ENCODE measurements at places on chromosomes 3 and 15.
A peak's percentile ranks its signal among the peaks of the same experiment; 100 is the strongest.

DNA sequence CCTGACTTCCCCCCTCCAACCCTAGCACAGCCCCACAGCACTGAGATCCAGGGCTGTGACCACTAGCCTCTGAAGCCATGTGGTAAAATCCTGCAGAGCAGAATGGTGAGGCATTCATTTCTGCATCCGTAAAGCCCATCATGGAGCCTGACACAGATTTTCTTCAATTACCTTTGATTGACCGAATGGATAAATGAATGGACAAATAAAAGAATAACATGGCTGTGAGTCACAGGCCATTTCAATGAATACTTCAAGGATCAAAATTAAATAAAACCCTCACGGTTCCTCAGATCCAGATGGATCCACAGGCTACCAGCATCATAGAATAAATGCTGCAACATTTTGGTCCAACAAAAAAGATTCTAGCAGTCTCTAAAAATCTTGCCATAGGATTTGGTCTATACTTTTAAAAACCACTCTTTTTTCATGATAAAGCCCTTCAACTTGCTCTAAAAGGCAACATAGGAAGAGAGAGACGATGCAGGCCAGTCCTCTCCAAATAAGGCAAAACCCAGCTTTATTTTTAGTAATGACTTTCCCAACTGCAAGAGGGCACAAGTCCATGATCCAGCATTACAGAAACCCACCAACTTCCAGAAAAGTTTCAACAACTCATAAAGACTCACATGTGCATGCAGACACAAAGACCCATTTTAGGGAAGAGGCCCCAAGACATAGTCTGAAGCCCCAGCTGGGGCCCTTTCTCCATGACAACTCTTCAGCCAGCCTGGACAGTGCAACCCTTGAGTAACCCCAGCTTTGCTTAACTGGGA lies 52.4 kb upstream of the MRPS22 start:
- DNase-seq, result no peak

GRCh38 chr15:51227940-51228732 lies 110.3 kb downstream of the CYP19A1 start:
- DNase-seq, result peak; percentile 58

- DNase-seq, result no peak
Measured at GRCh38 chr3:45002720-45003119, 23.4 kb upstream of the CLEC3B start.

DNA sequence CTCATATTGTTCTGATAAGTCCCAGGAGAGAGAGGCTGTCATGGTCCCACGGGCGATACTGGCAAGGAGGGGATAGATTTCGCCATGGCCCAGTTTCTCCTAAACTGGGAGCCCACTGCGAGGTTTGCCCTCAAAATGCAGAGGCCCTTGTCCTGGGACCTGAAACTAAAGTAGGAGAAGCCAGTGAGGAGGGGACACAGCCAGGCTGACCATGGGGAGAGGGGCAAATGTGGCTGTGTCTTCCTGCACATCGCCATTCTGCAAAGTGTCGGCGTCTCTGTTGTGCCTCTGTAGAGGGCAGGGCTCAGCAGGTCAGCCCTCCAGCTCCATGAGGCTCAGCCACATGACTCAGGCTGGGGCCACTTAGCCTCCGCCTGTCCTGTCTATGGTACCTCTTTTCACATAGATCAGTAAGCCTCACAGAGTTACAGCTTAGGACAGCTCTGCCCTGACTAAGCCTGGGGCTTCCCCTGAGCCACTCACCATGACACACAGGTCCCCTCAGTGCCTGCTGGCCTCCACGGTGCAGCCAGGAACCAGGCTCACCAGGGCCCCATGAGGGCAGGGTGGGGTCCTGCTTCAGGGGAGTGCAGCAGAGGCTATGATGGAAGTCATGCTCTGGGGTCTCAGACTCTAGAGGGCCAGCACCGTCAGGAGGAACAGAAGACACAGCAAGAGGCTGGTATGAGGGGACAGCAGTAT lies 28.6 kb upstream of the PLXNA1 start:
- DNase-seq, result no peak

- no peak for DNase-seq
Measured at GRCh38 chr15:81001152-81002008, 657 bp downstream of the TLNRD1 start.

DNA sequence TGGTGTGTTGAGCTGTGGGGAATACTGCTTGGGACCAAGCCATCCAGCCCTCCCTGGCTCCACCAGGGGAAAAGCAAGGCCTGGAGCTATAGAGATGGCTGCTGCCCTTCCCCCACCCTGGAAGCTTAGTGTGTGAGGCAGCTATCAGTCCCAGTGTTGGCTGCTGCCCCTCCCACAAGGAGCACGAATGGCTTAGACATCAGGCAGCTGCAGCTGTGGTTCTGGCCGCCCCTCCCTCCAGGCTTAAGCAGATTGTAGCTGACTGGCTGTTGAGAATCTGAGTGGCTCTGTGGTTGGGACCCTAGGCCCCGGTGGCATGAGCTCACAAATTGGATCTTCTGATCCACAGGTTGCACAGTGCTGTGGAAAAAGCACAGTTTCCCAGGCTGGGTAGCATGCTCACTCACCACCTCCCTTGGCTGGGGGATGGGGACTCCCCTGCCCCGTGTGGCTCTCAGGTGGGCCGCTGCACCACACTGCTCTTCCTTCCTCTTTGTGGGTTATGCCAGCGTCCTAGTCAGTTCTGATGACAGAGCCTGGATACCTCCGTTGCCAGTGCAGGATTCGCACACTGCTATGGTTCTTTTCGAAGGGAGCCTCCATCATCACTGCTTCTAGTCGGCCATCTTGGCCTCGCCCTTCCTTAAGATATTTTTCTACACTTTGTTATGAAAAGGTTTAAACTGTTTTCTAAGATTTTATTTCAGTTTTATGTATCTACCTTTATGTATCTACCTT lies 21.2 kb upstream of the SUCNR1 start:
- no peak for DNase-seq

- DNase-seq, result no peak
Measured at GRCh38 chr3:170077361-170077760, 39.6 kb downstream of the GPR160 start.

DNA sequence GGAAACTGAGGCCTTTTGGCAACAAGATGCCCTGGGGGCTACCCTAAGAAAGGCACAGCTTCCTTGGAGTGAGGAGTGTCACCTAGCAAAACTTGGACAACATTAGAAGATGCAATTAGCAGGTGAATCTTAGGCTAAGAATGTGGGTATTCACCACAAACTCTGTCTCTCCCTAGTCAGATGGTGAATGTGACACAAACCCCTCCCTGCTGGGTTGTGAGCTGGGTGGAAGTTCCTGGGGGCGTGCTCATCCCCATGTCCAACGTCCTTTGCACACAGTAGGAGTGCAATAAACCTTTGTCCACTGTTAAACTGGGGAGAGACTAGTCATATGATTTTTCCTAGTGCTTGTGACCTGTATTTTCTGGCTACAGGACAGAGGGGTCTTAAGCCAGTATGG lies 67.1 kb upstream of the SH3GL3 start:
- no peak for DNase-seq

- DNase-seq, result no peak
Measured at GRCh38 chr3:189119950-189120349, 51.8 kb upstream of the TPRG1 start.

GRCh38 chr3:54217828-54218227 lies 95.5 kb downstream of the CACNA2D3 start:
- DNase-seq, result no peak

GRCh38 chr15:57554063-57554811 lies 37.5 kb upstream of the MYZAP start:
- DNase-seq, result no peak

- no peak for DNase-seq
Measured at GRCh38 chr15:65631503-65631902, 9.8 kb downstream of the SLC24A1 start.

DNA sequence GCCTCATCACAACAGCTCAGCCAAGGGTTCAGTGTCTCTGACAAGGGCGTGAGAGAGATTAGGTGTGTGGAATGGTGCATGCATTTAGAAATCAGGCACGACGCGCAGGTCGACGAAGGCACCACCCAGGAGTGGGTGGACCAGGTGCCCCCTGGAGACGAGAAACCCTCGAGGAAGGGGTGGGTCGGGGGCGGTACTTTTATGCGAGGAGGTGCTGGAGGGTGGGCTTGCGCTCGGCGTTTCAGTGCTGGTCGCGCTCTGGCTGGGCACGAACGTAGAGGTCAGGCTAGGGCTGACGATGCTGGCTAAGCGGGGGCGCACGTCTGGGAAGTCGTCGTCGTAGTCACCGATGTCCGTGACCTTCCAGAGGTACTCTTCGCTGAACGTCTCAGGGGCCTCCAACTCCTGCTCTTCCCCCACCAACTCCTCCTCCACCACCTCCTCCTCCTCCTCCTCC lies 393 bp downstream of the ERICH6 start:
- no peak for DNase-seq

DNA sequence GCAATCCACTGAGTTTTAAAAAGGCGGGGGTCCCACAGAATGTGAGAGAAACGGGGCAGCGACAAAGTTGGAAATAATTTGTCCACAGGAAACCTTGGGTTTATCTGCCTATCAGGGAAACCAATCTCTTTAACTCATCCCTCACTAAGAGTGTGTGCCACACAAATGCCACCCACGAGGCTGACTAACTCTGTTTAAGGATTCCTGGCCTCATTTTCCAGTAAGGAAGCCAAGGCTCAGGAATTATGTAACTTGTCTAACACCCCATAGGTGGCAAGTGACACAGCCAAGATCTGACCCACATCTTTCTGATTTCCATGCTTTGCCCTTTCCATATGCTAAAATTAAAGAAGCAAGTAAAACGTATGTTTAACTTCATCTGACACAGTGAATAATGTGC lies 263.2 kb downstream of the CNTN3 start:
- DNase-seq, result no peak

DNA sequence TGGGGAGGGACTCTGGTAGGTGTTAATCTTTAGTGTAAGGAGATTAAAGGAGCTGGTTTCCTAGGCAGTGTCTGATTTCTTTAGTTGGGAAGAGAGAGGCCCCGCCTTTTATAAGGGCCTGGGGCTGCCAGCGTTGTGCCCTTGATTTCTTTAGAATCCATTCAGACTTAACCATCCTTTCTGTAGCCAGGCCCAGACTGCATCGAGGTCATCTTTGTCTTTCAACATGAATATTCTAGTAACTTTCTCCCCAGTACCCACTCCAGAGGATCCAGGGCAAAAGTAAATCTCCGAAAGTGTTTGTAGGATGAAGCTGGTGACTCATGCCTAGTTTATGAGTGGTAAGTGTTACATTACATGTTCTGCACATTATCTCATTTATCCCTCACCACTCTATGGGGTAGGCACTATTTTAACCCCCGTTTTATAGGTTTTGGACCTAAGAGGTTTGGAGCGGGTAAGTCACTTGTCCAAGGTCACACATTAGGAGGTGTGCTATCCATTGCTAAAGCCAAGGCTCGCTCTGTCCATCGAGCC lies 11.8 kb upstream of the USP3 start:
- DNase-seq, result no peak

- no peak for DNase-seq
Measured at GRCh38 chr3:46368569-46368968, 2.2 kb upstream of the CCR5 start.

GRCh38 chr3:194098081-194098842 lies 37.7 kb upstream of the HES1 start:
- DNase-seq, result no peak

DNA sequence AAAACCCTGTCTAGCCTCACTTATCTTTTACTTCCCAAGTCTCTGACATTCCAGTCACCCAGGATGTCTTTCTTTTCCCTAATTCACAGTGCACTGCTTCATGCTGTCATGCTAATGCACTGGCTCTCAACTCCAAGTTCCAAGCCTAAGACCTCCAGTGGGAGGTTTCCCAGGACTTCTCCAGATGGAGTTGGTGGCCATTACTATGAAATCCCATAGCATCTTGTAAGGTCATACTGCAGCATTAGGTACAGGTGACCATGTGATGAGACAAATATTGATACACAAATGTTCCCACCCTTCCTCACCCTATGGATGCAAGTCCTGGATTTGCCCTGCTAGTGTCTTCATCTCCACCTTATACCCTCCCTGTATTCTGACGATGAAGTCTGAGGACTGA lies 138.6 kb upstream of the PRICKLE2 start:
- no peak for DNase-seq

GRCh38 chr3:46893146-46893748 lies 15.7 kb downstream of the PTH1R start:
- no peak for DNase-seq

DNA sequence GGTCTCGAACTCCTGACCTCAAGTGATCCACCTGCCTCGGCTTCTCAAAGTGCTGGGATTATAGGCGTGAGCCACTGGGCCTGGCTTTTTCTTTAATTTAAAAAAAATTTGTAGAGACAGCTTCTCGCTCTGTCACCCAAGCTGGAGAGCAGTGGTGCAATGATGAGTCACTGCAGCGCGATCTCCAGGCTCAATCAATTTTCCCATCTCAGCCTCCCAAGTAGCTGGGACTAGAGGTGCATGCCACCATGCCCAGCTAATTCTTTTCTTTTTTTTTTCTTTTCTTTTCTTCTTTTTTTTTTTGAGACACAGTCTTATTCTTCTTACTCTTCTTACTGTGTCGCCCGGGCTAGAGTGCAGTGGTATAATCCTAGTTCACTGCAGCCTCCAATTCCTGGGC lies 19.8 kb downstream of the TUBGCP4 start:
- no peak for DNase-seq

DNA sequence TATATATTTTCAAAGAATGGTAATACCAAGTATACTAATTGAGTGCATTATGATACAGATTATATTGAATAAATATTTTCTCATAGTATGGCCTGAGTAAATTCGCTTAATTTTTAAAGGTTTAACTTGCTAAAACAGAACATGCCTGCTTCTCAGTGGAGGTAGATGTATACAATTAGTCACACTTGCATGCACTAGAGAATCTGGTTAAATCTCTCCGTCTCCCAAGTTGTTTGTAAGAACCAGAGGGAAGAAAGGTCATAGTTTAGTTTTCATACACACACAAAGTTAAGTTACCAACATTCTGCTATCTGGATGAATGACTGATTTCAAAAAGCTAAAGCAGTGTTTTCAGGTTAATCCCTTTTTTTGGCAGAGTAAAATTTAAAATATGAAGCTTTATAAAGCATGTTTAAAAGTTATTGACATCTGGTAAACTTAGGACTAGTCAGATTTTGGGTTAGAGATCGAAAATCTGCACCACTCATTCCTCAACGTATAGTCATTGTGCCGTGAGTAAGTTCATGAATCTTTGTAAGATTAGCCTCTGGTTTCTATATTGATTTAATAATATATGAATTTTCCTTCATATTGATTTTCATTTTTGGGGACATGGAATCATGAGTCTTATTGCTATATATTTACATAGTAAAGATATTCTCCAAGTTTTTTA lies 117.6 kb upstream of the SAMMSON start:
- no peak for DNase-seq

GRCh38 chr3:12465151-12465835 lies 19.0 kb upstream of the TSEN2 start:
- DNase-seq, result no peak

DNA sequence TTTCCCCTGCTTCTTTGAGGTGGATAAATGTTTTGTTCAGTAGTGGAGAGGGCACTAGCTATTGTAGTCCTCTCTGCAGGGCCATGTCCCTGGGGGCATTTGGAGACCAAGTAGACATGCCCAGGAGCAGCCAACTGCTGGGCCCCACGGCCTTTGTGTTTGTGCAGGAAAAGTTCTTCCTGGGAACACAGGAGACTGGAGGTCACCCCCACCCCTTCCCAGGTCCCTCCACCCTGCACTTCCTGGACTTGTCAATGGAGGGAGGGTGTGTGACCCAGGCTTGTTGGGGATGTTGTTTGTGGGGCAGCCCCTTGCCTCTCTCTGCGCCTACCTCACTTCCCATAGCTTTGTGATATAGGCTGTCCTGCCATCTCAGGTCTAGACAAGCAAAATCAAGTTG lies 317.0 kb upstream of the LRRFIP2 start:
- DNase-seq, result no peak

- DNase-seq, result no peak
Measured at GRCh38 chr15:68679961-68680371, 101.2 kb downstream of the CORO2B start.

All from GM18507 (cell line).